ENCODE measurements at places on chromosomes 2 and 18.

DNA sequence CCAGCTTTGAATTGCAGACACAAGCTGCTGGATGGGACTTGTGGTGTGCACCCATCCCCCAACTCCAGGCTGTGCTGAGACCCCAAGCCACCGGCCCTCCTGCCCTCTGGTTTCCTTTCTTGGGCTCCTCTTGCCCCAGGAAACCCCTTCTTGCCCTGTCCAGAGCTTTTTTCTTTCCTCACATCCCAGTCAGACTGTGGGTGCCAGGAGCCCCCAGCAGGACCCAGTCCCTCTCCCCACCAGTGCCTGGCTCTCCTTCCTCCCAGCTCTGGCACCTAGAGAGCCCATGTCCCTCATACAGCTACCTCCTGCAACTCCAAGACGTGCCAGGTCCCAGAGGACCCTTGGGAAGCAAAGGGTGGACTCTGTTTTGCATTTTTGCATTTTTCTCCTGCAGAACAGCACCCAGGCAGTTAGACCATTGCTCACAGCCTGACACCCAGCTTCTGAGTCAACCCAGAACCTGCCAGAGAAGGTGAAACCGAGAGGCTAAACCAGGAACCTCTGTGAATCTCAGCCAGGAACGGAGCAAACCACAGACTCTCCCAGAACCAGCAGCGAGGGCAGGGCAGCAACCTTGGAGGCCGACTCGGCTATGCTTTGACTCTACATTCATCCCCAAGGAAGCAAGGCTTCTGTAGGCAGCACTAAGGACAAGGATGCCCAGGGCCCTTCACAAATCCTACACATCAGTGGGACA is 221.1 kb downstream of the ANAPC1 start:
- DNase-seq, result peak; percentile 66

DNA sequence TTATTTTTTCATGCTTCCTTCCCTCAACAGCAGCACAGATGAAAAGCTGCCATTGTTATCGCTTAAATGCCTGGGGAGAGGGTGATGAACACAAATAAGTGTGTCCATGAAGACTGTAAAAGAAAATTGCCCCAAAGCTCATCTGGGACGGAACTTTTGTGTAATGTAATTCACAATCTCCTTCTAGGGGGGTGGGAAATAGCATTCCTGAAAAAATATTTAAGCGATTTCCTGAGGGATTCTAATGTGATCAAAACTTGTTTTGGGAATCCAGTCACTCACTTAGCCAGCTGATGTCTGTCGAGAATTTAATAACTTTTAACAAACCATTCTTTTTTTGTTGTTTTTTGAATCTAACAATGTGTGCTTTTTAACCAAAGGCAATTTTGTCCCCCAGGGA is 427.9 kb downstream of the PLCL1 start:
- no peak for DNase-seq

- no peak for DNase-seq
Measured at GRCh38 chr2:231685349-231686191, 22.8 kb upstream of the PTMA start.

GRCh38 chr2:182565911-182566567 is 139.2 kb upstream of the PDE1A start:
- DNase-seq, result no peak

DNA sequence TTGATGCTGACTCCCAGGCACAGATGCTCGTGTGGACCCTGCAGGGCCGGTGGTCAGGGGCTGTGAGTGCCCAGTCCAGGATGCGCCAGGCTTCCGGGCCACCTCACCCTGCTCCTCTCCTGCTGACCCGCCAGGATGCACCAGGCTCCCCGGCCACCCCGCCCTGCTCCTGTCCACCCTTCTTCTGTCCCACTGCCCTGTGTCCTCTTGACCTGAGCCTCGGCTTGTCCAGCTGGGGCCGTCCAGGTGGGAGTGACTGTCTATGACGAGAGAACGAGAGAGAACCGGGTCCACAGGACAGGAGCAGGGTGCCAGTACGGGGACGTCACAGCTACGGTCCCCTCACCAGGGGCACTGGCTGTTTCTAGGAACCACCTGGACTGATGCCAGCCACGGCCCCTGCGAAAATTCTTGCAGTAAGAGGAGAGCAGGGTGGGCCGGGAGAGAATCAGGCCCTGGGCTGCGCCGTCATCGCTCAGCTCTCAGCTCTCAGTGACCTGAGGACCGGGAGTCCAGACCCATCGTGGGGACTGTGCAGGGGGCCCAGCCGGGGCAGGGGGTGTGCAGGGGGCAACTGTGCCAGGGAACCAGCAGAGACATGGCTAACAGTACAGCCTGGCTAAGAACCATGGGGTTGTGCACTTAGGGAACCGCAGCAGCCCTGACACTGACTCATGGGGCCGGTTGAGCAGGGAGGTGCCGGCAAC is 12.9 kb upstream of the NFATC1 start:
- DNase-seq, result no peak

DNA sequence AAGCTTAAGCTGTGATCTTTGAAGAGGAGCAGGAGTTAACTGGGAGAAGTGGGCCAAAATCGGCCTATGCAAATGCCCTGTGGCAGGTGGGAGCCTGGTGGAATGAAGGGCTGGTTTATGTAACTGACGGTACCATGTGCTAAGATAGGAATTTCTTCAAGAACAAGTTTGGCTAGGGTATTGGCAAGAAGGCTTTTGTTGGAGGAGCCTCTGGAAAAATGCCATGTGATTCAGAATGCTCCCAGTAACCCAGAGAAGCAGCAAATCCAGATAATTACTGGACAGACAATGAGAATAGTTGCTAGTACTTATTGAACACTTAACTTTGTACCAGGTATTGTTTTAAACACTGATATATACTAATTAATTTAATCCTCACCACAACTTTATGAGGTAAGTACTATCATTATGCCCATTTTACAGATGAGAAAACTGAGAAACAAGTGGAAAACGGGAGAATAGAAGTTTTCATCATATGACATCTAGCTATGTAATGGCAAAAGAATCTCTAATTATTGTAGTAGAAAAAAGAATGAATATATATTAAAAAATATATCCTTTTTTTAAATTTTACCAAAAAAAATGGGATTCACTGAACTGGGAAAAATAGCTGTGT is 9.1 kb upstream of the FAM124B start:
- no peak for DNase-seq

DNA sequence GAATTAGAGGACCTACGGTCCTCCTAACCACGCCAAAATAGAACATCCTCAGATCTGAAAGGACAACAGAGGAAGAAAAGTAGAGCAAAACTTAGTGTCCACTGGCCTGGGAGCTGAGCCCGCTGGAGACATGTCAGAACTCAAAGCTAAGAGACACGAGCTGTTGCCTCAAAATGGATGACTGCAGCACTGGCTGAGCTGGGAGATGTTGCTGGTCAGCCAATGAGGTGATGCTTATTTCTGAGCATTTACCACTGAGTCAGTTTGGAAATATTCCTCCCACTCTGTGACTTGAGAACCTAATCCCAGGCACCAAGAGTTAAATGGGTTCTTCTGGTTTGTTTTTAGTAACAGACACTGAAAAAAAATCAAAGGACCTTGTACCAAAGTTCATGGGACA is 32.6 kb downstream of the FBXO15 start:
- no peak for DNase-seq

DNA sequence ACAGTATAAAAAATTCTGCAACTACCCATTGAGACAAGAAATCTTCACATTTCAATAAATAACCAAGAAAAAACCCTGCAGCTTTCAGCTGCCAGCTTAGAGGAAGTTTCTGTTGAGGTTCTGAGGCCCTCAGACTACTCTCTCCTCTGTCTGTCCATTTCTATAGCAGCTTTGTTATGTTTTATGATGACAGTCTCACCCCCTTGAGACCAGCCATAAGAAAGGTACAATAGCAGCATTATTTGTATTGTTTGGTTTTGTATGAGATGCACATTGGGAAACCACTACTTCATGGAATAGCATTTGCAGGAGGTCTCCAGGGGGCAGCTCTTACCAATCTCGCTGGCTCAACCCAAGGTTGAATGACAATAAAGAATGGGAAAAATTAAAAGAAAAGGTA is 334.6 kb upstream of the VRK2 start:
- no peak for DNase-seq

DNA sequence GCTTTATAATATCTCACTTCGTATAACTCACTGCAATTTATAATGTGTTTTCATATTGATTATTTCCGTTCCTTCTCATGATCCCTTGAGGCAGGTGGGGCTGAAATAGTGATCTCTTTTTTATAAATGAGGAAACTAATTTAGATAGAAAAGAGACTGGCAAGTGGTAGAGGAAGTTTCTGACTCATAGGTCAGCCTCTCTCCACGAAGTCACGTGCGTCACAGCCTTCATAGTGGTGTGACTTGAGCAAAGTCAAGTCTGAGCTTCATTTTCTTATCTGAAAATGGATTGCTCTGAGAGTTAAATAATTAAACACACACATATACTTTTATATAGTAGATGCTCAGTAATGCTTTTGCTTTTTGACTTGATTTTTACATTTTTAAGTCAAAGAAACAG is 19.9 kb downstream of the ABCG5 start:
- no peak for DNase-seq

DNA sequence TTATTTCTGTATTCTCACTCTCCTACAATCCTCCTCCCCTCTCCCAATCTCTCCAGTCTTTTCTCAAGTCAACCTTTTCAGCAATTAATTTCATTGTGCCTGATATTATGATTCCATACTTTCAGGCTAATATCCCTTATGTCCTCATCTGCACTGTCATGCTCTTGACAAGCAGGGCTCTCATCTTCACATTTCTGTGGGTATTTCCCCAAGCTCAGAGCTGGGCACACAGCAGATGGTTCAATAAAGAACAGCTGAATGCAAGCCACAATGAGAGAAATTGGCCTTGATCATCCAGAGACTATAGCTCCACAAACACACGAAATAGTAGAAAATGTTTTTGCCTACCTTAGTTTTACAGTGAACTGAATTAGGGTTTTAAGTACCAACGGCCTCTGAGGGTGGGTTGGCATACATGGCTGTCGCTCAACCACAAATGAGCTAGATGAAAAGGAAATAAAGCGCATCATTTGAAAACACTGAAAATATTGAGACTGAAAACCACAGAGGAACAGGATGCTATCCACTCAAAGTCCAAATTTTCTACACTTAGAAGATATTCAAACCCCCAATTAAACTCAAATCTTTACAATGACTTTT is 47.5 kb upstream of the STAT1 start:
- no peak for DNase-seq

DNA sequence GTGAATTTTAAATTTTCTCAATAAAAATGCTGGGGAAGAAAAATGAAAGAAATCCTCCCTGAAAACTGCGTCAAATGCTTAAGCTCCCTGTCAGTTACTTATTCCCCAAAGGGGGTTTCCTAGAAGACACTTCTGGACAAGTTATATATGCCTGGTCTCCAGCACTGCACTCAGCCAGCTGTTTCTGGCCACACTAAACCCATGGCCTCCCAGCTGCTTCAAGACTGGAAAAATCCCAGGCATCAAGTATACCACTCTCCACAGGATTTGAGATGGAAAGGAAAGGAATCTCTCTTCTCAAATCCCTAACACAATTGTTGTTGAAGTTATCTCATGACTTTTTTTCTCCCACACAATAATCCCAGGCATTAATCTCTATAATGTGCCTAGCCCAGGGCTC is 245.7 kb downstream of the NBAS start:
- DNase-seq, result no peak

DNA sequence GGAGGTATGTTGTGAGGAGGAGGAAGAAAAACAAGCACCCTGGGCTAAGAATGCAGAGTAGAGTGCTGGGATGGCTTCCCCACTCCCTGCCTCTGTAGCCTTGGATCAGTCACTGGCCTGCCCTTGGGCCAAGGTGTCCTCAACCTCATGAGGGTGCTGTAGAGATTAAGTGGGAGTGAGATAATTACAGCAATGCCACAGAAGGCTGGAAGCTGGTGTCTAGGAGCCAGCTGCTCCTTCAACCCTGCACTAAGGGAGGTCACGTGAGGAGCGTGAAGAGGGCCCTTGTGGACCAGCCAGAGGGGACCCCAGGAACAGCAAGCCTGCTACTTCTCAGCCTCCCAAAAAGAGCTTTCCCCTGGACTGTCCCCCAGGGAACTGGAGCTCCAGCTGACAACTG is 95.2 kb downstream of the TTC32 start:
- DNase-seq, result no peak

GRCh38 chr2:116452651-116453050 is 1361.8 kb upstream of the DDX18 start:
- DNase-seq, result no peak

DNA sequence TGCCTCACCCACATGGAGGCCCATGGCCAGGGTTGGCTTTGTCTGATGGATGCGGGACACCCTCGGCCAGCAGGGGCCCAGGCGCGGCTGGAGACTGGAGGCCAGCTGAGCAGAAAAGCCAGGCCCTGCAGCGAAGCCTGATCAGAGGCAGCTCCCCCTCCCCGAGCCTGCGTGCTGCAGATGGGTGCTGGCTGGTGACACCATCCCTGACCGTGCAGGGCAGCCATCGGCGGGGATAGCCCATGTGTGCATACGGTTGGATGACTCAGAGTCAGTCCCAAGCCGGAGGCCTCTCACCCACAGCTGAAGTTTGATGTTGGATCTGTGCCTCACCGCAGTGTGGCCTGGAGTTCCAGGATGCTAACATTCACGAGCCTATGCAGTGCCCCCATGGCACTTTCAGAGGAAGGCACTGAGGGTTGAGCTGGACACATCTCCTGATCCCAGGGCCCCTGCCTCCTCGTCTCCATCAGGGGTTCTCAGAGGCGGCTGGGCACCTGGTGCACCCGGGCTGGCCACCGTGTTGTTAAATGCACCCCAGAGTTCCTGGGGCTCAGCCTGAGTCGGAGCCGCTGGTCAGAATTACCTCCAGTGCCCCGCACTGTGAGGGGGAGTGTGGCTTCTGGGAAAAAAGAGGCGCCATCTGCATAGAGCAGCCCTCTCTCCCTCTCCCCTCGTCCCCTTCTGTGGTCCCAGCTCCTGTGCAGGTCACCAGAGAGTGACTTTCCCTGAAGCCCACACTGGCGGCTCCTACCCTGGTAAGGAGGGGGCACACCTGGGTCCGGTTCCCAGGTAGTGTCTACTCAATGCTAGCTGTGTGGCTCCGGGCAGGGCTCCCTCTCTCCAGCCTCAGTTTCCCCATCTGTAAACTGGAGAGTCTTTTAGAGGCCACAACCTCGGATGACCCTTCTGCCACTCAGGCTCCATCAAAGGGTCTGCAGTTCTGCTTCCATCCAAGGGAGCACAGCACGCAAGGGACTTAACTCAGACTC is 19.4 kb upstream of the KIF1A start:
- DNase-seq, result no peak

DNA sequence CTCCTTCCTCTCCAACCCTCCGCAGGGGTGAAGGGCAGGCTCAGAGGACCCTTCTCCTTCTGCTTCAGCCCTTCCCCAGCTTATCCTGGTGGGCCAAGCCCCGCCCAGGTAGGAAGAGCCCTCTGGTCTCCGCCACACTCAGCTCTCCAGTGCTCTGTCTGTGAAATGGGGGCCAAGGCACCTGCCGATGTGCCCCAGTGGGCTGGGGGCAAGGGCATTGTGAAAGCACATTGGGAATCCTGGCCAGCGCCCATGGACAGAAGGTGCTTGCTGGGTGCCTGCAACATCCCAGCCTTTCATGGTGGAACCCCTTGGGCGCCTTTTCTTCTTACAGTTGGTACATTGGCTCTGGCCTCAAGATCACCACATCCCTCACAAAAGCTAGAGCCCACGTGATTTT is 150.8 kb downstream of the INHBB start:
- no peak for DNase-seq
